Left cardiac atrium (tissue), 4 donors: ENCODE measurements at places on chromosomes 7 and 10. TPM values are rescaled to one million over a fixed set of nuclear protein-coding genes. Genes with fewer than 3 reads are reported as not detected.

- peak; percentile 42 for DNase-seq
These were observed 413 bp downstream of the PANK1 start for GRCh38 chr10:89644691-89644966.

- DNase-seq, result no peak
These were observed 191.5 kb upstream of the GPR26 start for GRCh38 chr10:123474700-123475099.

GRCh38 chr7:64893401-64893800 lies 9.7 kb upstream of the ZNF273 start:
- DNase-seq, result no peak

GRCh38 chr7:155231941-155232340 lies 65.7 kb upstream of the INSIG1 start:
- peak; percentile 1 for DNase-seq

GRCh38 chr10:70193391-70193844 lies 23.1 kb upstream of the SAR1A start:
- peak; percentile 41 for DNase-seq

DNA sequence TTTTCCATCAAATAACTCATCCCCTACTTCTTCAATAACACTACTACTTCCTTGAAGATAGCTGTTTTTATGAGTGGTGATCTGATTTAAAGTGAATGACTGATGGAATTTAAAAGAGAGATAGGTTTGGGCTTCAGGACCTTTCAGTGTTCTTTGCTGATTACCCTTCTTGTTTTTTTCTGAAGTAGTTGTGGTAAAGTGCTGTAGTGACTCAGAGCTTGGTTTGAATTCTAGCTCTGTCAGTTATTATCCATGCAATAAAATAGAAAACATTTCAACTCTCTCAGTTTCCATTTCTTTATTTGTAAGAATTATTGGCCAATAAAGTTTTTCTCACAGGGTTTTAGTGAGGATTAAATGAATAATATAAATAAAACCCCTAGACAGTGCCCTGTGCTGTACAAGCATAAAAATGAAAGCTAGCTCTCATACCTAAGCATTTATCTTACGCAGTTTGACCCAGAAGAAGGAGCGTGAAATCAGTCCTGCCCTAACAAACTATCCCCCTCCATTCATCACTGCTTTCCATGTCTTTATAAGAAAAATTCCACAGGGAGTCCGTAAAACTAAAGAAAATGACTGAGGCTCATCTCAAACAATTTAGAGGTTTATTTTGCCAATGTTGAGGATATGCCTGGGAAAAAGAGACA lies 25.1 kb upstream of the AKAP9 start:
- no peak for DNase-seq

TLX1 gene
- total RNA-seq, result not detected

GRCh38 chr7:131106681-131107336 lies 220.9 kb upstream of the MKLN1 start:
- peak; percentile 56 for DNase-seq

GRCh38 chr7:128939075-128939860 lies 1.5 kb downstream of the IRF5 start:
- DNase-seq, result no peak

HTRA1 gene
- 69.4 TPM for total RNA-seq

DNA sequence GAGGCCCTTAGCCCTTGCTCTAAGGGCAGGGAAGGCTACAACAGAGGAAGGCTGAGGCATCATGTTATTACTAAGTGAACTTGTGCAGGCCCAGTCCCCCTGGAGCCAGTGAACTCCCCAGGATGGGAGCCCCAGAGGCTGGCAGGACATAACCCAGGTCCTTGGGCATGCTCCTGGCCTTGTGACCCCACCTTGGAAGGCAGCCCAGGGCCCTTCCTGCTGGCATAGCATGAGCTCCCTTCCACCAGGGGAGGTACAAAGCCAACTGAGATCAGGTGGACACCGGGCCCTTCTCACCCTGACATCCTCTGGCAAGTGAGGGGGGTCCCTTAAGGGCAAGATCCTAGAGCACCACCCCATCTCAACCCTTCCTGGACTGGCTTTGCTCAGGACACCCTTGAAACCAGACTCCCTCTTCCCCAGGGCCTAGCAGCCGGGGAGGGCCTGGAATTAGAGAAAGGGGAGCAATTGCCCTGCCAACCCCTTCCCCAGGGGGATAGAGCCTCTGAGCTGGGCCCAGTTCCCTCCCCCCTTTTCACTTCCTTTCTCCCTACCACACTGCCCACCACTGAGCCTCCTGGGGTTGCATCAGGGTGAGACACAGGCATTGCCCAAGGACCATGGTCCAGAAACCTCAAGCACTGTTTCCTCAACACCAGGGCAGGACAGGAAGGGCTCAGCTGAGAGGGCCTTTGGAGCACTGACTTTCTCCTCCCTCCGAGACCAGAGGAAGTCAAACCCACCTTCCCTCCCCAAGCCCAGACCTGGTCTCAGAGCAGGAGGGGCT lies 1.8 kb upstream of the VSIR start:
- no peak for DNase-seq

DNA sequence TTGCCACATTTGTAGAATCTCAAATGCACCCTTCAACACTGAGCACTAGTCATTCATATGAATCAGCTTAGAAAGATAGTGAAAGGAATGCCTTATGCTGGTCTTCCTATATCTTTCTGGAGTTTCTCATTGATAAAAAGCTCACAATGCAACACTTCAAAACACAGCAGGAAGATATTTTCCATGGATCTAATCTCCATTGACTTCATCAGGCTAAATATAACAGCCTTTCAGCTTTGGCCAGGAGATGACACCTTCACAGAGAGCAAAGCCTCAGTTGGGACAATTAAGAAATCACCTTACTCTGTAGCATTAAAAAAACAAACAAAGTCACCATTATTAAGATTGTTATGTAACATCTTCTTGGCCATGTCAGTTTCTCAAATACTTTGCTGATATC lies 6.7 kb downstream of the NRP1 start:
- no peak for DNase-seq

HYCC1 gene
- 36.6 TPM for total RNA-seq

GRCh38 chr7:30511973-30512662 lies 7.5 kb upstream of the GGCT start:
- DNase-seq, result no peak

HOXA5 gene
- total RNA-seq, result 0.27 TPM

DNA sequence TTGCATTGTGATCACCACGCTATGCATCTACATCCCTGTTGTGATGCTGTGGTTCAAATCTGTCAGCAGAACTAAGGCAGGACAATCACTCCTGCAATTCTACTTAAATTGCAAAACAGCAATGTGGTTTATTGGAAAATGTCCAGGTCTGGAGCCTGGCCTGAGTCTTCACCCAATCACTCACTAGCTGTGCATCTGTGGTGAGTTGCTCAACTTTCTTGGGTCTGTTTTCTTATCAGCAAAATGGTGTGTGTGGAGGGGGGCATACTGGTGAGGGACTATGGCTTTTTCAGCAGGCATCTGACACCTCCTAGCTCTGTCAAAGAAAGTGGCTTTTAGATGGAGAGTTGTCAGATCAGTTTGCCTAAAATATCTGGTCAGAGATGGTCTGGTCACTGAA lies 108.3 kb upstream of the FEZF1 start:
- DNase-seq, result no peak

FAM25G gene
- total RNA-seq, result not detected

GRCh38 chr7:139701908-139702307 lies 75.9 kb downstream of the HIPK2 start:
- no peak for DNase-seq

- no peak for DNase-seq
These were observed 55.8 kb upstream of the DYNC1I1 start for GRCh38 chr7:95716357-95717122.

DNA sequence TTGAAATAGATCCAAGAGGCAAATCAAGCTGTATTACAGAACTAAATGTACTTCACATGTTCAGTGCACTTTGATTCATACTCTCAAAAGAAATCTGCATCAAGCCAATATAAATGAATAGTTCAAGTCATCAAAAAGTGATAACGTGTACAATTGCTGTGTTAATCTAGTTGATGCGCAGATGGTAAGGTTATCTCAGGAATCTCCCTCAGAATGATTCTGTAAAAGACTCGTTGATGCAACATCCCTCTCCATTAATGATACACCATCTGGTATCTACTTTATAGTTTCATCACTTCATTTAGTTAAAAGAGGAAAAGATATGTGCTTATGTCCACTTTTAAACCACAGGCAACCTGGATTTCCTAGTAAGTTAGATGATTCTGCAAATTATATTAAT lies 200.6 kb downstream of the CHCHD3 start:
- no peak for DNase-seq

PVRIG gene
- total RNA-seq, result 0.94 TPM
